ENCODE measurements at places on chromosomes 16 and 17.

DNA sequence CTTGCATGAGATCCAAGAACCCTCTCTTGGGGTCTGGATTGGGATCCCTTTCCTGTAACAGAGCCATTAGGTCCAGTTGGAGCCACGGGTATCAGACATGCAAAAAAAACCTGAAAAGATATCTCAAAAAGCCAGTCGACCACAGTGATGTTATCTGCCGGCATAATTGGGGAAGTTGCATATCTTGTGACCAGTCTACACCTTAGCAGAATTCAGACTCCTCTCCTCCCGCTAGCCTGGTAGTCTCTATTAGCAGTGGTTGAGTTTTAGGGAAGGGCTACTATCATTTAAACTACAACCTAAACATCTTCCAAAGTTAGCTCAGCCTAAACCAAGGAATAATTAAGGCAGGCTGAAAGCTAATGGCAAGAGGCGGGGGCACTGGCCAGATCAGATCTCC, 16.2 kb upstream of the PSMD7 start:
- no peak for DNase-seq

GRCh38 chr16:55062442-55062841, 131.8 kb downstream of the IRX5 start:
- no peak for DNase-seq

DNA sequence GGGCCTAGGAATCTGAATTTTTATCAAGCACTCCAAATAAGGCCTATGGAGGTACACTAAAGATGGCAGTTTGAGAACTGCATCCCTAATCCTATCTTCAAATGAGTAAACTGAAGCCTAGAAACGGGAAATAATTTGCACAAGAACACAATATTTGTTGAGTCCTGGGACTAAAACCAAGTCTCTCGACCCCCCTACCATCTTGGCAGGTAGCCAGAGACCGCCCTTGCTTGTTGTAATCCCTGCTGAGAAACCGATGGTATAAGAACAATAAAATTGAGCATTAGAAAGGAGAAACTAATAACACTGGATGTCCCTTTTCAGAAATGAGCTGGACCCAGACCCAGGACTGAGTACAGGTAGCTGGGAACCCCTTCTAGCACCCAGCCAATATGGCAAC, 24.4 kb downstream of the ADAMTS18 start:
- DNase-seq = no peak

GRCh38 chr16:24745791-24746190, 16.3 kb downstream of the TNRC6A start:
- no peak for DNase-seq
